ENCODE measurements at places on chromosomes 2 and 18.

- DNase-seq = no peak
Measured at GRCh38 chr2:150475479-150476250, 11.8 kb downstream of the RND3 start.

GRCh38 chr2:80351231-80351630, 46.7 kb upstream of the LRRTM1 start:
- no peak for DNase-seq

- no peak for DNase-seq
Measured at GRCh38 chr2:237062585-237062984, 23.1 kb upstream of the COPS8 start.

DNA sequence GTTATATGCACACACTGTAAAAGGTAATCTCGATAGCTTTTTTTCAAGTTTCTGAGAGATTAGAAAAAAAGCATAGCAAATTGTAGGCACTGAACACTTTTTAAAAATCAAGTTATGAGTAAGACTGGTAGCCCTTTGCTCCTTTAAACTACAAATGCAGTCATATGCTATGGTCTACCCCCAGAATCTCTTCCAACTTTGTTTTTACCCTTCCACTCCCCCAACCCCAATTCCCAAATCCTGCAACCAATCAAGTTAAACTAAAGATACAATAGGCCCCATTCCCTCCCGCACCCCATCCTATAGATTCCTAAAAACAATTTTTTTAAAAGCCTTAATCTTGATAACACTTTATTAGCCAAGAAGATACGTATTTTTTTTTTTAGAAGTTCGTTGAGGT, 752 bp upstream of the BAZ2B start:
- no peak for DNase-seq

- DNase-seq = no peak
Measured at GRCh38 chr2:211373203-211373602, 816.8 kb downstream of the CPS1 start.

DNA sequence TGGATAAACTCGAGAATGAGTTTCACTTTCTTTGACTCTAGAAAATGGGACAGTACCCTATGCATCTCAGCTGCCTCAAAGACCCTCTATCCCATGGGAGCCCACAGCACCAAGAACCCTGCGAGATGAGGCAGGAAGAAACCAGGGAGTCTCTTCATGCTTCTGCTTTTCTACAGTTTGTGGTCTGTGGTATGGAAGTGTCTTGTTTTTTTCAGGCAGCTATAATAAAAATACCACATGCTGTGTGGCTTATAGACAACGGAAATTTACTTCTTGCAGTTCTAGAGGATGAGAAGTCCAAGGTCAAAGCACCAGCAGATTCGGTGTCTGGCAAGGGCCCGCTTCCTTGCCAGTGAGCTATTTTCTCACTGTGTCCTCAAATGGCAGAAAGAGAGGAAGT, 257.9 kb downstream of the SUCLG1 start:
- DNase-seq = no peak

DNA sequence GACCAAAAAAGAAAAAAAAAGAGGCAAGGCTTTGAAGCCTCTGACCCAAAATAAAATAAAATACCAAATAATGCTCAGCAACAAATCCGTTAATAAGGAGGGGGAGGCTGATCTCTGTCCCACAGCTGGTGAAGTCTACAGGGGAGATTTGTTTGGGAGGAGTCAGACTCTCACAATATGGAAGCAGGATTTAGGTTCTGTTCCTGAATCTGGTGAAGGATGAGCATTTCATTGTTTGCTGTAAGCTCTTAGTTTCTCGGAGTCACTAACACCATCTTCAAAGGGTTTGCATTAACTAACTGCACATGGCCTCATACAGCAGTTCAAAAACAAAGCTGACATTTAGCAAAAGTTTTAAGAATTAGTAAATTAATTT, 339.4 kb upstream of the TNP1 start:
- no peak for DNase-seq

GRCh38 chr2:28981620-28982376, 700 bp downstream of the TOGARAM2 start:
- DNase-seq = no peak

GRCh38 chr2:166671801-166672200, 177.8 kb upstream of the SCN7A start:
- no peak for DNase-seq

DNA sequence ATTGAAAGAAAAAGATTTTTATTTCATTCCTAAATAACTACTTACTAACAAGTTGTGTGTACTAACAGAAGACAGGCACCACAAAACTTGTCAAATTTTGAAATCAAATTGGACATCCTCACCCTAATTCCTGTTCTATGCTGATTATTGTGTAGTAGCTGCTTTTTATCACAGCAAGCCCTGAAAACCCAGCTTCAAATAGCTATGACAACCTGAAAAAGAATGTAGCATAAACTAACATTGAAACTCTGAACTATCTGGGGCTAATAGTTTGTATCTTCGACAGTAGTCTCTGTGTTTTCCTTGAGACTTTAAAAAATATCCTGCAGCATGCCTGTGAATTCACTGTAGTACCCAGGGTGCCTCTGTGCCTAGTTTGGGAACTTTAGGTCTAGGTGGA, 122.6 kb downstream of the WDPCP start:
- no peak for DNase-seq

- DNase-seq = no peak
Measured at GRCh38 chr2:205800773-205801172, 118.5 kb downstream of the NRP2 start.

GRCh38 chr2:225033440-225034318, 8.6 kb downstream of the DOCK10 start:
- DNase-seq = no peak

DNA sequence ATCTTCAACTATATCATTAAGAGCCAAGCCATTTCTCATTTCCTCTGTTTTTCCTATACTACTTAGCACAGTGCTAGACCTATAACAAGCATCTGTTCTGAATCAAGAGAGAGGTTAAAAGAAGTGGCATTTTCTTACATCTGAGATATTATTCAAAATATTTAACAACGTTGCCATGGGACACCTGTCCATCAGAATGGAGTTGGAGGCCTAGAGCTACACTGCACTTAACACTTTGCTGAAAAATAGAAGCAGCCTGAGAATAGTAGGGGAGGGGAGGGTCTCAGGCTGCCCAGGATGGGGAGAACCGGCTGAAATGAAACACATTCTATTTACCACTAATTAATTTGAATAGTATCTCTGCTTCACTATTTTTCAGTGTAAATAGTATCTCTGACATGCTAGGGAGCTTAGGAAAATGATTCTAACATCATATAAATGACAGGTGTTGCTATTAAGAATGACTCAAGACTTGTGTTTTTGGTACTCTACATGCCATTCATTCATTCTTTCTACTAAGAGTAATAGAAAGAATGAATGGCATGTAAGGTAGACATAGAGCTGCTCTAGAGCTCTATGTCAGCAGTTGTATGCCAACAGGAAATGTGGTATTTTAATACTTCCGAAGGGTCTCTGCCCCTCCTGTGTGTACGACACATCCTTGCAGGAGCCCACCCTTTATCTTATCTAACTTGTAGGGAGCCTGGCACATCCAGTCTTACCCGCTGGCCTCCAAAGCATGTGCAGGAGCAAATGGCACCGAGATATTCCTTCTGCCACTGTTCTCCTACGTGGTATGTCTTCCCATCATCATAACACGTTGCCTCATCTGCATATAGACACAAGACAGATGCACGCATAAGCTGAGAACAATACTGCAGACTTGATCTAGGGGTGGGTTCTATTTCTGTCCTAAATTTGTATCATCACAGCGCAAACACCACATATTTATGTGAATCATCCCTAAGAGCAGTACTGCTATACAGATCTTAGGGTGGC, 52.6 kb downstream of the ATIC start:
- no peak for DNase-seq

- no peak for DNase-seq
Measured at GRCh38 chr2:179876266-179876665, 14.9 kb upstream of the ZNF385B start.

- no peak for DNase-seq
Measured at GRCh38 chr18:154151-154550, 4.2 kb upstream of the USP14 start.

DNA sequence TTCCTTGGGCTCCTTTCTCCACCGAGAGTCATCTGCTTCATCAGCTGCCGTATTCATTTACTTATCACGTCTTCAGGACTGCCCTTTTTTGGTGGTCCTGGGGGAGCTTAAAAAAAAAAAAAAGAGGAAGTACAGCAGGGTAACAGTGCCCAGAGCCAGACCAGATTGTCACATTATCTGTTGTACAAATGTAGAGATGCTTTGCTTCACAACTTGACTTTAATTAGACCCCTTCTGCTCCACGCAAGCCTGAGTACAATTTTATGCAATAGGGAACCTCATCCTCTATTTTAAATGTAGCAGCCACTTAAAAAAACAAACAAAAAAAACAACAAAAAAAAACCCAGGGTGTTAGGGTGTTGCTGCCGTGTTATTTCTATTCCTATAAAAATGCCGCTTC, 128.3 kb downstream of the PRPF40A start:
- no peak for DNase-seq

DNA sequence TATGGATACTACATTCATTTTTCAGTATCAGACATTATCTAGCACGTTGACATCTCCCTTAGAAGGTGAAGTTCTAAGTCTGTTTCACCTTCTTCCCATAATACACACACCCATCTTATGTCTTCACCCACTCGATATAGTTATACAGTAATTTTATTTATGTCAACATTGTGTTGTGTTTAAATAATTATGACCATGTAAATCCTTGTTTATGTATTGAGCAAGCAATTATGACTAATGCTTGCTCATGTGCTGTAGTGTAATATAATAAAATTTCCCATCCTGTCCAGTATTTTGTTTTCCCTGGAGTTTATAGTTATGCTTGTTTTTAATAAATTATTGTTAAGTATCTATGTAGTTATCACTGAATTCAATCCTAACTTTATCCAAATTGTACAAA, 163.2 kb downstream of the MTX2 start:
- no peak for DNase-seq

GRCh38 chr2:176126929-176127773, 2.4 kb upstream of the HOXD8 start:
- DNase-seq = peak; percentile 57

DNA sequence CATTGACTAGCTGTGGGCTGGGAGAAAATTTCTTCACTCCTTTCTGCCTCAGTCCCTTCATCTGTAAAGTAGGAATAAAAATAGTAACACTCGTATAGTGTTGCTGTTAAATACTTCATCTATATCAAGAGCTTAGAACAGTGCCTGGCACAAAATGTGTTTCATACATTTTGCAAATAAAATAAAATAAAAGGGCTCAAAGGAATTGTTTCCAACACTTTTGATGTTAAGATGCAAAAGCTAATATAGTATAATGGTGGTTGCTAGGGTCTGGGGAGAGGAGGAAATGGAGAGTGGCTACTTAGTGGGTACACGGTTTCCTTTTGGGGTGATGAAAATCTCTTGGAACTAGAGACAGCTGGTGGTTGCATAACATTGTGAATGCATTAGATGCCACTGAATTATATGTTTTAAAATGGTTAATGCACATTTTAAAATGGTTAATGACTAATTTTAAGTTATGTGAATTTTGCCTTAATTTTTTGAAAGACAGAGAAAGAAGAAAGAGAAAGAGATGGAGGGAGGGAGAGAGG, 542.1 kb upstream of the ID2 start:
- no peak for DNase-seq

DNA sequence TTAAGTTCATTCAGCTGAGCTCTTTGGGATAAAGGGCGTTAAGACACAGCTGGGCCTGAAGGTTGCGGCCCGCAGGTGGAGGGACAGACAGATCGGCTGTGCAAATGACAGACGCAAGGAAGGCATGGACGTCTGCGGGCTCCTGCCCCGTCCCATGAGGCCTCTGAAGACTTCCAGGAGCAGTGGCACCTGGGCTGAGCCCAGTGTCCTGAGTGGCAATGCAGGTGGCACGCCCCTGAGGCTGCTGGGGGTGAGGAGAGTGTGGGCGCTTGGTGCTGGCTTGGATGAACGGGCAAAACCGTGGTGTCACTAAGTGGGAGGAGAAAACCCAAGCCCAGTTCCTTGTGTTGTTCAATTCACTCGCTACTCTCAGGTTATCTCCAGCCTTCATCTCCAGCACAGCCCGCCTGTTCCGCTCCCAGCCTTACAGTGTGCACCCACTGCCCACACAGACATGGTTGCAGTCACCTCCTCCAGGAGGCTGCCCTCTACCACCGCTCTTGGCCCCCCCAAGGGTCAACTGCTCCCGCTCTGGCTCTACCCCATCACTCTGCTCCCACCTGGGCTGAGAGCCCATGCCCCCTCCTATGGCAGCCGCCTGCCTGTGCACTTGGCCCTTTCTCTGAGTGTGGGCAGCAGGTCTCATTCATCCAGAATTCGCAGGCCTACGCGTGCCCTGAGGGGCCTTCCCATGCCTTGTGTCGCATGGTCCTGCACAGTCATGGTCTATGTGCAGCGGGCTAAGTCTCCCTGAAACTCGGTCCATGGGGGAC, 50.3 kb downstream of the PTGR3 start:
- no peak for DNase-seq

GRCh38 chr2:168231609-168232241, 15.7 kb downstream of the STK39 start:
- DNase-seq = no peak

DNA sequence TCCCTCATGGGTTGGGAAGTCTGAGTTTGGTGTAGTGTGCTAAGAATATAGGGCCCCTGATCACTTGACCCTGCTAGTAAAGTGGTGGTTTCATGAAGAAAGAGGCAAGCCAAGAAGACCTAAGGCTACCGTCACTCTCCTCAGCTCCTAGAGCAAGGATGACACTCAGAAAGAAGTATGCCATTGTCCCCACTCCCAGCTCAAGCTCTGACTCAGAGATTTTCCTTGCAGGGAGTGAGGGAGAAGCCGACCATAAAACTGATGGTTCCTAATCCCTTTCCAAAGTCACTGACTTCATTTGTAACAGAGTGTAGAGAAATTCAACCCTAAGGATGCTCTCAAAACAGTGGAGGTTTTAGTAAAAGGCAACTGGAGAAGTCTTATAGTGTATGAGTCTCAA, 80.9 kb downstream of the ICA1L start:
- no peak for DNase-seq

DNA sequence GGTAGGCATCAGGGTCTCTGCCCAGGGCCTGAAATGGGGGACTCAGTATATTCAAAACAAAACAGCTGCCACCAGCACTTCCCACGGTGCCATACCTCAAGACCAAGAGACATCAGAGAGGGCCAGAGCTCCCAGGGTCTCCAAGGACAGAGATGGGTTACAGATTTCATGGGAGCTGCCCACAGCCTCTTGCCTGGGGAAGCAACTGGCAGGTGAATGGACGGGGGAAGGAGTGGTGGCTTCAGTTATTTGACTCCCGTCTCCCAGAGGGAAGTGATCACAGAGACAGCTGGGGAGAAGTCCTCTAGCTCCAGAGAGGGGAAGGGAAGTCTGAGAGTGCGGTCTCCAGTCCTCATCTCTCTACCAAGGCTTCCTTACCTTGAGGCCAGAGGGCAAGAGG, 15.8 kb upstream of the SFXN5 start:
- no peak for DNase-seq

DNA sequence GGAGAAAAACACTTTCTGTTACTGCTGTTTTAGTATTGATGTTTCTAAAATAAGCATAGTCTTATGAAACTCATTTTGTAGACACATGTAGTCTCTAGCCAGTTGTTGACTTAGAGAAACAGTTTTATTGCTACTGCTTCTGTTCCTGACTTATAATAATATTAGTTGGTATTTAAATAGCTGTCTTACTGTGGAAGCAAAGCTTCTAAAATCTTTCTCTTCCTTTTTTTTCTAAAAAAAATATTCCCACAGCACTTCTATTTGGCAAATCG, 121.8 kb downstream of the MTX2 start:
- no peak for DNase-seq

GRCh38 chr2:108139521-108139920, 100.2 kb upstream of the SULT1C3 start:
- DNase-seq = no peak
